Left lung (tissue), 14 donors: ENCODE measurements at places on chromosomes 4 and X.

GRCh38 chr4:127832585-127832984 is 48.1 kb upstream of the PLK4 start:
- no peak for DNase-seq

- DNase-seq = no peak
These were observed 136.1 kb downstream of the C4orf33 start for GRCh38 chr4:129231945-129232588.

DNA sequence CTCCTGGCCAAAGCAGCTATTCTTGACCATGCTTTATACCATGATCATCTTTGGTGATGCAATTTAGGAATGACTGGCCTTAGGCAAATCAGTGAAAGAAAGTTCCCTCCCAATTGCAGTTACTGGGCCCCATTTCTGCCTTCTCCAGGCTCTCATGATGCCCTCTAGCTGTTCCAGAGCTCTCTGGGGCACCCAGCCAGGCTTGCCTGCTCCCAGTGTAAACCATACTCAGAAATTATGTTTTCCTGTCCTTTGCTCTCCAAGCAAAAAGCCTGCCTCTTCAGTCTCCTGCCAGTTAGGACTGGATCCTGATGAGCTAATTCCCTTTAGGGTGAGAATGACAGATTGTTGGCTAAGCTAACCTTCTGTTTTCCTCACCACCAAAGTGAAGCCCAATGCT is 85.3 kb upstream of the RBPJ start:
- DNase-seq = peak; percentile 85

DNA sequence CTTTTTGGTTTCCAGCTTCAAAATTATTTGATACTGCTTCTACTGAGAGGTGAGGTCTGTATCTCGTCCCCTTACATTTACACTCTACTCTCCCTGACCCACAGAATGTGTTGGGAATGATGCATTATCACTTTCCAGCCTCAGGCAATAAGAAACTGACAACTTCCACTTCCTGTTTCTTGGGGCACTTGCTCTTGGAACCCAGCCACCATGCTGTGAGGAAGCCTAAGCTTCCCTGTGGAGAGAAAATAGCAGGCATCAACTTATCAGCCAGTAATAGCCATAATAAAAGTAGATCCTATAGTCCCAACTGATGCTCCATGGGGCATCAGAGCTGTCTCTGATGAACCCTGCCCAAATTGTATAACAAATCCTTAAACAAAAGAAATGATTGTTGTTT is 32.6 kb downstream of the RELL1 start:
- DNase-seq = no peak

GRCh38 chrX:137354851-137355250 is 211.1 kb upstream of the ZIC3 start:
- DNase-seq = no peak

GRCh38 chrX:37759878-37760418 is 19.9 kb upstream of the CYBB start:
- no peak for DNase-seq
